ENCODE measurements at places on chromosomes 5 and 9.
A peak's percentile ranks its signal among the peaks of the same experiment; 100 is the strongest.

- no peak for DNase-seq
Observed at GRCh38 chr5:157956271-157956885, 97.4 kb upstream of the CLINT1 start.

GRCh38 chr9:71819115-71819739 is 50.9 kb upstream of the CEMIP2 start:
- DNase-seq: peak; percentile 34

DNA sequence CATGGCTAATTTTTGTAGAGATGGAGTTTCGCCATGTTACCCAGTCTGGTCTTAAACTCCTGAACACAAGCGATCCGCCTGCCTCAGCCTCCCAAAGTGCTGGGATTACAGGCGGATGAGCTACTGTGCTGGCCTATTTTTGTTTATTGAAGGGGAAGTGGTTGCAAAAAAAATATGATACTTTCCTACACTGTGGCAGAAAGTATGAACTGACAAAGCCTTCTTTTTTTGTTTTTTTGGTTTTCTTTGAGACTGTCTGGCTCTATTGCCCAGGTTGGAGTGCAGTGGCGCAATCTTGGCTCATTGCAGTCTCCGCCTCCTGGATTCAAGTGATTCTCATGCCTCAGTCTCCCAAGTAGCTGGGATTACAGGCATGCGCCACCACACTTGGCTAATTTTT is 50.9 kb downstream of the OSTF1 start:
- DNase-seq: no peak

- no peak for DNase-seq
Observed at GRCh38 chr5:132095424-132095972, 21.9 kb downstream of the CSF2 start.

DNA sequence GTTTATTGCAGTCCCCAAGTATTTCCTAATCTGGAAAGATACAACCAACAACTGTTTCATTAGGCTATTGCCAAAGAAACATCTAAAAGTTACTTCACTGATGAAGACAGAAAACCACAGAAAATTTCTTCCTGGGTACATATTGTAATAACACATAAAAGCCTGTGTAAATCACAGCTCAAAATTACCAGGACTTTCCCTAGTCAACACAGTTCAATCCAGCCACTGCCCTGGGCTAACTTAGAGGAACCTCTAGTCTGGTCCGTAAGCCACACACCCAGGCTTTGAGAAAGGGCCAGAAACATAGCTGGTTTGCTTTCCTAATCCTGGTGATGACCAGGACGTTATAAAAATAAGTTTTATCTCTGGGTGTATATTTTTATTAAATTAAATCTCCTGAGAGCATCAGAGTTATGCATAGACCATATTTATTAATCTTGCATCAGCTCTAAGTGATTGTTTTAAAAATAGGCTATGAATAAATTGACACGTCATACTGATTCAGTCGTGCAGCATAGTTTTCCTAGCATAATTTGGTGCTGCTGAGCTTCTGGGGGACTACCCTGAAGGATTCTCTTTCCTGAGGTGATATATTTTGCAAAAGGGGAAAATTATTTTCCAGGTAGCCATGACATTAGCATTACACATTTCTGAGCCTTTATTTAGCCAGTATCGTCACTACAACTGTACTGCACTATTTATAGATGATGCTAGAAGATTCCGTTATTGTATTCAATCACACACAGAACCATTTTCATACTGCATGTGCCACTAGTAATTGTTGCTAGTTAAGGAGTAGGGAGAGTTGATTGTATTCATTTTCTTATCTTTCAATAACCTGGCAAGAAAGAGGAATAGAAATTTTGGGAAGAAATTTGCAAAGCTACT is 12.6 kb upstream of the MUSK start:
- DNase-seq: no peak

- DNase-seq: no peak
Observed at GRCh38 chr5:16744164-16744880, 127.5 kb upstream of the RETREG1 start.

- DNase-seq: peak; percentile 77
Observed at GRCh38 chr5:38265546-38266179, 7.3 kb downstream of the EGFLAM start.

- DNase-seq: no peak
Observed at GRCh38 chr9:84708400-84708799, 38.9 kb downstream of the NTRK2 start.

All from A673 (cell line).